ENCODE measurements at places on chromosomes 4 and X. TPM values are rescaled to one million over a fixed set of nuclear protein-coding genes. Genes with fewer than 3 reads are reported as not detected.
A peak's percentile ranks its signal among the peaks of the same experiment; 100 is the strongest.

The DCLK2 gene
- 2.7 TPM for total RNA-seq

DNA sequence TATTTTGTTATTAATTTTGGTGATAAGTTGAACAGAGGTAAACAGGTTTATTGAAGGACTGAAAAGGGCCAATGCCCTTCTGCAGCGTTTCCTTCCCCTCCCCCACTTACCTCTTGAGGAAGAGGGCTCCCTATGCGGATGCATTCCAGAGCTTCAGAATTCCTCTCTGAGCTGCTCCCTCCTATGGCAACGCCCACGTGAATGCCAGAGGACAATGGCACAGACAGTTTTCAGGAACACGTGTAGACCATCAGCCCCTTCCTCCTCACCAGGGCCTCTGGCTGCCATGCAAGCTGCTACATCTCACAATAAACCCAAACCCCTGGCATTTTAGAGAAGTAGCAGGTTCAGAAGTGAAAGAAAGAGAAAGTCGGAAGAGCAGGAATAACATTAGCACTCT, 127.9 kb downstream of the CHRDL1 start:
- DNase-seq, result peak; percentile 17

DNA sequence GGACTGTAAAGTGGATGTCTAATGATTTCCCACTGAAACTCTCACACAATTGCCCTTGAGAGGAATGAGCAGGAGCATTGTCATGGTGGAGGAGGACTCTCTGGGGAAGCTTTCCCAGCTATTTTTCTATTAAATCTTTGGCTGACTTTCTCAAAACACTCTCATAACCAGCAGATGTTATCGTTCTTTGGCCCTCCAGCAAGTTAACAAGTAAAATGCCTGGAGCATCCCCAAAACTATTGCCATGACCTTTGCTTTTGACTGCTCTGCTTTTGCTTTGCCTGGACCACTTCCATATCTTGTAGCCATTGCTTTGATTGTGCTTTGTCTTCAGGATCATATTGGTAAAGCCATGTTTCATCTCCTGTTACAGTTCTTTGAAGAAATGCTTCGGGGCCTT, 120.2 kb upstream of the PDE5A start:
- DNase-seq, result no peak

The SMIM10 gene
- 0.99 TPM for total RNA-seq

DNA sequence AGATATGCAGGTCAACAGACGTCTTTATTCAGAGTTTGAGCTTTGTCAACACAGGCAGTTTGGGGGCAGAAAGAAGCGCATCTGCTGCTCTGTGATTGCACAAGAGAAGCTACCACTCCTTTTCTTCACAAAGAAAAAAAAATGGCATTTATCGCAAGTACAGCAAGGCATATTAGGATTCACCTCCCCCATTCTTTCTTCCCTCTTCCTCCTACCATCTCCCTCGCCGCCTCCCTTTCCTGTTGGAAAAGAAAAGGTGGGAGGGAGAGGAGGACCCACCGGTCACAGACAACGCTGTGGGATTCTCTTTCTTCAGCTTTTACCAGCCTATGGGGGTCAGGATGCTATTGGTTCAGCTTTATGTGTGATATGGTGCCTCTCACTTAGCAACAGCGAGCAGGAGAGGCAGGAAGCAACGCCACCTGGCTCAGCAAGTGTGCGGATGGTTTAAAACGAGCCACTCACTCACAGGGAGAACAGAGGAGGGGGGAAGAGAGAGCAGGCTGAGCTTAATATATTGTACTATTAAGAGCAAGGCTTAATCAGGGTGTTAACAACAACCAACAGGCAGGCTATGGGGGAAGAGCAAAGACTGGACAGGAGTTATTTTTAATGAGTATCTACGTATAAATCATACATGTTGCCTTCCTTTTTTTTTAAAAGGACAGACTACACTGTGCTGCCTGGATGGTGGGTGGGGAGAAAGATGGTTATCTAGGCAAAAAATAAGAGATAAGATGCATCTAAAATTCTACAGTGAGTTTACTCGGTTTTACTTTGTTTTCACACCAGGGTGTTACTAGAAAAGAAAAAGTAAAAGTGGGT, 104.7 kb downstream of the MAML3 start:
- peak; percentile 28 for DNase-seq
